ENCODE measurements at places on chromosomes 11 and 22.

DNA sequence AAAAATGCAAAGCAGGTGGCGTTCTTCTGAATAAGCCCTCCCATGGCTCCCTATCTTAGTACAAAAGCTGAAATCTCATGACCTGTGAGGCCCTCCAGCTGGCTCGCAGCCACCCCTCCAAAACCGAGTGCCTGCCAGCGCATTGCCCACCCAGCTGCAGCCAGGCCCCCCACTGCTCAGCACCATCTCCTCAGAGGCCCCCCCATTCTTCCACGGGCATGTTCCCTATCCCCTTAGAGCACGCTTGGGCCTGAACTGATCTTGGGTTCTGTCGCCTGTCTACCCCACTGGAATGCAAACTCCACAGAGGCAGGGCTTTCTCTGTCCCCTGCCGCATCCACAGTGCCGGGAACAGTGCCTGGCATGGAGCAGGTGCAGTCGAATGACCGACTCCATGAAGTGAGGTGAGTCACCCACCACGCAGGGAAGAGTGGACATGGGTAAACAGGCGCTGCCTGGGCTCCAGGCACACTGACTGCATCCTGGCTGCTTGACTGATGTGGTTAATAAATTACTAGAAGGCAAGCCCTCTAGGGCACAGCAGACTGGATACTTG, 11.3 kb upstream of the EFCAB6 start:
- DNase-seq, result peak; percentile 88

DNA sequence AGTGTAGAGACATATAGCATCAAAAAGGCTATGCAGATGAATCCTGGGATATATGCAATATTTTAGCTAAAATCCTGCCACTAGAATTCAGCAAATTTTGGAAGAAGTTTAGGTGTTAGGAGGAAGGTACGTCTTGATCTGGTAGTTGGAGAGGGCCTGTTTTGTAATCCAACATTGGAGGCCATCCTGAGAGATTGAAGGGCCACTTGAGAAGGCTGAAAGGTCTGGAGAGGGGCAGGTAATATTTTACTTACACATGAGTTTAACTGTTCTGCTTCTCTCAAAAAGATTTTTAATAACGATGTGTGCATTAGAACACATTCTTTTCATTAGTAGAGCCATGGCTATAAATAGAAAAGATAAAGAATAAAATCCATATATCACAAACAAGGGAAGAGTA, 422.1 kb downstream of the RAB38 start:
- DNase-seq, result no peak

- DNase-seq, result no peak
These were observed 19.7 kb downstream of the OR51E2 start for GRCh38 chr11:4677948-4678347.

GRCh38 chr11:18321578-18321968, 367 bp downstream of the HPS5 start:
- no peak for DNase-seq

GRCh38 chr11:100703801-100704575, 16.9 kb downstream of the ARHGAP42 start:
- no peak for DNase-seq

DNA sequence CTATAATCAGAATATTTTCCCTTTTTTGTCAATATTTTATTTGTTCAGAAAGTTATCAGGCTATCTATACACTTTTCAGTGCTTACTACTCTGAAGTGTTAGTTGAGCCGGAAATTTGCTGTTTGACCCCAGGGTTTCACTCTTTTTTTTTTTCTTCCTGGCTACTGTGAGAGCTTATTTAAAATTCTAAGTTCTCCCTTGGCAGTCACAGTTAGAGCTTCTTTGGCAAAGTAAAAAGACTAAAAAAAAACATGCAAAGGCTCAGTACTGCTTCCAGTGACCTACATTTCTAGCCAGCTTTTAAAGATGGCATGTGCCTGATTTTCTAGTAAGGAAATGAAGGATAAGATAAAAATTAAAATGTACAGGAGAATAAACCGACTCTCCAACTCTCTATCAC, 48.4 kb downstream of the ELP4 start:
- no peak for DNase-seq

- no peak for DNase-seq
These were observed 21.7 kb downstream of the SLC35F2 start for GRCh38 chr11:107836851-107837250.

DNA sequence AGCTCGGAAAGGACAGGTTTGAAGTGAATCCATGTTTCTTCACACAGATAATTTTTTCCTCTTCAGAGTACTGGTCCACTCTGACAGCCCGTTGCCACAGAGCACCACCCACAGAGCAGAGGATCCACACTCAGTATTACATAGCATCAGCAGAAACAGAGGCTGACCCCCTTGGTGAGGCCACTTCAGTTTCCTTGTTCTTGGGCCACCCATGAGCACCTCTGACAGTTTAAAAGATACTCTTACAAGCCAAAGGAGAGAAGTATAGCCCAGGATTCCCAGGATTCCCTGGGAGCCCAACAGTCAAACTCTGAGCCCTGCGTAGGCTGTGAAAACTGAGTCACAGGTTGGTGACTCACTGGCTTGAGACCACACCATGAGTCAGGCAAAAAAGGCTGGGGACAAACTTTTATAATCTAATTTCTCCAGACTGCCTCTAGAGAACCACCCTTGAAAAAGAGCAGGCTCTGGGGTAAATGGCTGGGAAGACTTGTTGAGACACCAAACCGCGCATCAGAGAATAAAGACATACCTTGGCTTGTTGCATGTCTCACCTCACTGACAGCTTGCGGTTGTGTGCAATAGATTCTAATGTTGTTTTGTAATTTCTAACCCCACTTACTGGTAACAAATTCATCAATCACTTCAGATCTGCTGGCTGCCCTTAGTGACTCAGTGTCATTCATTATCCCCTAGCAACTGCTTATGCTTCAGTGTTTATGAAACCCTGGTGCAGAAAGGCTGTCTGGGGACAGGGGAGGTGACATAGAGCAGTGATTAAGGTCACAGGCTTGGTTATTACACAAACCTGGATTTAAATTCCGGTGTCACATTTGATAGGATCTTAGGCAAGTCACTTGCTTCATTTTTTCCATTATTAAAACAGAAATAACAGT, 56.9 kb upstream of the PRSS23 start:
- DNase-seq, result no peak

Measured in left lobe of liver (tissue), 2 donors.